Amniotic stem cell (primary cell): ENCODE measurements at places on chromosomes 13 and 19.

- no peak for DNase-seq
Observed at GRCh38 chr13:24135674-24136300, 24.7 kb upstream of the SPATA13 start.

GRCh38 chr13:26531742-26532141 is 25.7 kb upstream of the WASF3 start:
- DNase-seq, result no peak

- no peak for DNase-seq
Observed at GRCh38 chr13:103222683-103223082, 156.5 kb upstream of the SLC10A2 start.

DNA sequence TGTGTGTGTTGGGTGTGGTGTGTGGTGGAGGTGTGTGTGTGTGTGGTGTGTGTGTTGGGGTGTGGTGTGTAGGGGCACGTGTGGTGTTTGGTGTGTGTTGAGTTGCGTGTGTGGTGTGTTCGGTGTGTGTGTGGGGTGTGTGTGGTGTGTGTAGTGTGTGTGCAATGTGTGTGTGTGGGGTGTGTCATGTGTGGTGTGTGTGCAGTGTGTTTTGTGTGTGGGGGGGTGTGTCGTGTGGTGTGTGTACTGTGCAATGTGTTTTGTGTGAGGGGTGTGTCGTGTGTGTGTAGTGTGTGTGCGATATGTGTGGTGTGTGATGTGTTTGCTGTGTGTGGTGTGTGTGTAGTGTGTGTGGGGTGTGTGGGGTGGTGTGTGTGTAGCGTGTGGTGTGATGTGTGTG is 6.0 kb upstream of the KPTN start:
- no peak for DNase-seq

- DNase-seq, result no peak
Observed at GRCh38 chr13:72204291-72204690, 337.3 kb upstream of the DACH1 start.

GRCh38 chr19:30070968-30071632 is 129.1 kb downstream of the URI1 start:
- no peak for DNase-seq

- DNase-seq, result no peak
Observed at GRCh38 chr13:44840131-44840530, 149.1 kb downstream of the NUFIP1 start.
